Activated T-helper 1 cell treated with anti-CD3 and anti-CD28 coated beads, Interleukin-2, amount 50 U/mL, for 16 hours (primary cell): ENCODE measurements at places on chromosomes 4 and X.

- no peak for DNase-seq
Measured at GRCh38 chr4:16893141-16893651, 5.2 kb downstream of the LDB2 start.

DNA sequence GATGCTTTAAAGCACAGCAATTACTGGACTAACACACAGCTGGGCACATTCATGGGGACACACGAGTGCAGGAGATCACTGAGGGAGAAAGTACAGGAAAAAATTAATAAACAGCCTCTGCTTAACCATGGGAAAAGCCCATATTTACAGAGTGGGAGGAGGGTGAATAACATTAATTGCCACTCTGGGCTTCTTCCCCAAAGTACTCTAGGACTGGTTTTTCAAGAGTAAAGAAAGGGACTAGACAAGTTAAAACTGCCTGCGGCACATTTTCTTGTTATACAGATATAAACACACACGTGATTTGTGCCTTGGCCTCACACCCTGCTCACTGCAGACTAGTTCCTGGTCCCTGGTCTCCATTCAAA is 179.7 kb upstream of the TET2 start:
- DNase-seq: no peak

DNA sequence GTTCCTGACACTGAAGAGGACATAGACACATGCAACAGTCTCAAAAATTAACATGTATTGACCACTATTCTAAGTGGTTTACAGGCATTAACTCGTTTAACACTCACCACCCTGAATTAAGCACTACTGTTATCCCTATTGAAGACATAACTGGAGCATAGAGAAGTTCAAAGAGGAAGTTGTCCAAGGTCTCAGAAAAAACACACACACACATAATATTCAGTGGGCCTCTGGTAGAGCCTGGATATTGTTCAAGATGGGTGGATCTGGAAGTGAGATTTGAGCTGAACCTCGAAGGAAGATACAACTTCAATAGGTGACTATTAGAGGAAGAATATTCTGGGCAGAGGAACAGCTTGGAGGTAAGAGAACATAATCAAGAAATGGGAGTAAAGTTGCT is 334.9 kb downstream of the HNRNPD start:
- no peak for DNase-seq

DNA sequence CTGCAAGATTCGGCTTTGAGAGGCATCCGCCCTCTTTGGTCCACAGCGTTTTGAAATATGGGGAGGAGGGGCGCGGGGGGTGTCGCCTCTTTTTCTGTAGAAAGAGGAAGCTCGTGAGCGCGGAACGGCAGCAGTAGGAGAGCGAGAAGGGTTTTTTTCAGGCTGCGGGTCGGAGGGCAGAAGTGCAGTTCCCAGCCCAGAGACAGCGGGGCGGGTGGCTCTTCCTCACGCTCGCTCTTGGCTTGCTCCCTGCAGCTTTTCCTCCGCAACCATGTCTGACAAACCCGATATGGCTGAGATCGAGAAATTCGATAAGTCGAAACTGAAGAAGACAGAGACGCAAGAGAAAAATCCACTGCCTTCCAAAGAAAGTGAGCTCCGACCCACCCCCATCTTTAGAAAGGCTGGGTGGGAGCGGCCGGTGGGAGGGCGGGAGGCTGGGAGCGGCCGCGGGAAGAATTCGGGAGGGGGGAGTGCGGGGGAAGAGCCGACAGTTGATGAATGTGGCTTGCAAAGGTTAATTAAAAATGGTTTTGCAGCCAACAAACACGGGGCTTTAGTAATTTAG is 1.2 kb downstream of the TMSB4X start:
- DNase-seq: no peak

DNA sequence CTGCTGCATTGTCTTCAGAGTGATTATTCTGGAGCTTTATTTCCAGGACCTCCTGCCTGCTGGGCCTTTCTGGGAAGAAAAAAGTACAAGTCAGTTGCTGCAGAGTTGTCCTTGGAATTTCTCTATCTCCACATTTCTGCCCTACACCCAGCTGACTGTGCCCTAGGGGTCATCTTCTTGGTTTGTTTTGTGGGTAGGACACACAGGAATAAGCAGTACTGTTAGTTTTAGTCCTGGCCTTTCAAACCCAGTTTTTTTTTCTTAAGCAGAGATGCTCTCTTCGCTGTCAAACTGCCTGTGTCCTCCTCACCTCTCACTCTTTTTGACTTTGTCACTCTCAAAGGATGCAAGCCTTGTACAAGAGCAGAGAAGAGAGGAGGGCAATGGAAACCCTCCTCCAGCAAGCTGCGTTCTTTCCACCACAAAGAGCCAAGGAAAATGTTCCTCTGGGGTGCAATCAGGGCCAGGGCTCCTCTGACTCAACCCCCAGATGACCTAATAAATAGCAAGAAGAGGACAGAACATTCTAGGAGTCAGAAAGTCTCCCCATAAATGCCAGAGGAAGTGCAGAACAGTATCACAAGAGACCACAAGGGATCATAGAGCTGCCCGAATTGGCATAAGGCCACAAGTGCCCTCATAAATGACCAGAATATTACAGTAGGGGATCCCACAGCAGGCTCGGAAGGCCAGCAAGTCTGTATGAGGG is 186.2 kb downstream of the RCHY1 start:
- DNase-seq: no peak

- DNase-seq: no peak
Measured at GRCh38 chr4:121555315-121556107, 141.3 kb downstream of the ANXA5 start.

GRCh38 chr4:114103908-114104307 is 124.5 kb upstream of the ARSJ start:
- no peak for DNase-seq

DNA sequence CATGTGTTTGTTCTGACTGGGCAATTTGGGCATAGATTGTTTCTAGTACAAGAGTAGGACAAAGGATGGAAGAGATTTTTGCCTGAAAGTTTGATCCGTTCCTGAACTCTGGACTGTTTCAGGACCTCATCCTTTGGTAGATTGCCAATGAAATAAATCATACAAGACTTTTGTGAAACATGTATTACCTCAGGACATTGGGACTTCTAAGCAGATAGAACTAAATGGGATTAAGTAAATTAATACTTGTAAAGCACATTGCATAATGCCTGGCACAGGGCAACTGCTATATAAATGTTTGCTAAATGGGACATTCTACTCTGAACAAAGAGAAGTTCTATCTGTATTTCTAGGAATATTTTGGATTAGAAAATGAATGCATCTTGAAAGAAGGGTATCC is 164.8 kb upstream of the RPS6KA3 start:
- no peak for DNase-seq

DNA sequence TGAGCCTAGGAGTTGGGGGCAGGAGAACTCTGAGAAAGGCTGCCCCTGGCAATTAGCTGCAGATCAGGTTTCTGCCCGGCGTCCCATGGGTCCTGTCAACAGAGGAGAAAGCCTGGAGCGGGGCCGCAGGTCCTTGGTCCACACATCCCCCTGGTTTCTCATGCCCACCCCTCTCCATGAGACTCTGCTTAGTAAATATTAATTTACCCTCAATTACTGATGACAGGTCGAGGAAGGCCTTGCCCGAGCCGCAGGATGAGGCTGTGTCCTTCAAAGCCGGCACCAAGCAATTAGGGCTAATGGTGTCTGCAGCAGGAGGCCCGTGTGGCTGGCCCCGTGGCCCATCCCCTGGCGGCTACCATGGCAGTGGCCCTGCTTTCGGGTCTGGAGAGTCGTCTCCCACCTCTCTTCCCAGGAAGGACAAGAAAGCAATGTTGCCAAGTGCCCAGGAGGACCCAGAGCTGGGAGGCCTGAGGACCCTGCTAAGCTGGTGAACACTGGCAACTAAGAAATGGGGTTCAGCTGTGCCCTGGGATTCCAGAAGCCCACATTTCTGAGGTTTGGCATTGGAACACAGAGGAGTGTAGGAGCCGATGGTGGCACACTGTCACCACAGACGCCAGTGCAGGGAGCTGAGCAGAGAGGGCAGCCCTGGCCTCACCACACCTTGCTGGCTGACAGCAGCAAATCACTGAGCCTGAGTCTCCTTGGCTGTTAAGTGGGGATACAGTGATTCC is 114.6 kb downstream of the CPZ start:
- DNase-seq: no peak

DNA sequence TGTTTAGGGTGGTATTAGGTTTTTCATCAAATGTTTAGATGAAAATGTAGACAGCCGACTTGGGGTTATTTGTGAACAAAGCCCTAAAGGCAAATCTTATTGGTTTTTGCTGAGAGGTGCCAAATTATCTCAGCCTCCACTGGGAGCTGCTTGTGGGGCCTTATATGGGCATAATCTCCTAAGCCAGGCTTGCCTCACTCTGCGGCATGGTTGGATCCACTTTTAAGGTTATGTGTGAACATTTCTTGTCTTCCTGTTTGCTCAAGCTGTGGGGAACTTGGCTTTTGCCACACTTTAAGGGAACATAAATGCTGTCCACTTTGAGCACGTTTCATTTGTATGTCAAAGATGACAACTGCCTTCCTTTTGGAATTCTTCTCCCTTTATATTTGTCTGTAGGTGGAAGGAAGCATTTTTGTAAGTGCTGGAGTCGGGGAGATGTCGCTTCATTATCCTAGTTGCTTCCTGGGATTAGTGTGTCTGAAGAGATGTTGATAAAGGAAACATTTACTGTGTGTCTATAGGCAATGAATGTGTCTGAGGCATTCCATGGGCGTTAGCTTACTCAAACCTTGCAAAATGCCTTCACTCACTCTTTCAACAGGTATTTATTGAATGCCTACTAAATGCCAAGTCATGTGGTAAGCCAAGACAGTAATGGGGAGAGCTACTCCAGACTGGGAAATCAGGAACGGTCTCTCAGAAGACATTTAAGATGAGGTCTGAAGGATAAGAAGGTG is 78.3 kb downstream of the SLC9A6 start:
- no peak for DNase-seq

DNA sequence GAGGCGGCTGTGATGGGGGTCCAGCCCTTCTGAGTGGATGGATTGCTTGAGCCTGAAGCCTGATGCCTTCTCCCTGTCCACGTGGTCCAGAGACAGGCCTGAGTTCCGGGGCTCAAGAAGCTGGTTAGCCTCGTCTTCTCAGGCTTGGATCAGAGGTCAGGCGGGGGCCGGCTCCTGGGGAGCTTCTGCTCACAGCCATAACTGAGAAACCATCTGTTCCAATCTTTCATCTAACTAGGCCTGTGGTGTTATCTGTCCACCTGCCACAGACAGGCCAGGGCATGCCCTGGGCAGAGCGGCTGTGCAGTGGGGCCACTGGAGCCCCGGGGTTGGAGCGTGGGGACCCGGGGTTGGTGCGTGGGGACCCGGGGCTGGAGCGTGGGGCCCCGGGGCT is 63.1 kb downstream of the SORCS2 start:
- no peak for DNase-seq

GRCh38 chr4:158172261-158173258 is at the start of gene GASK1B:
GASK1B (minus strand) TSS chr4:158173025; CDS start chr4:158171375, 1,650 bp downstream.
- DNase-seq: no peak

DNA sequence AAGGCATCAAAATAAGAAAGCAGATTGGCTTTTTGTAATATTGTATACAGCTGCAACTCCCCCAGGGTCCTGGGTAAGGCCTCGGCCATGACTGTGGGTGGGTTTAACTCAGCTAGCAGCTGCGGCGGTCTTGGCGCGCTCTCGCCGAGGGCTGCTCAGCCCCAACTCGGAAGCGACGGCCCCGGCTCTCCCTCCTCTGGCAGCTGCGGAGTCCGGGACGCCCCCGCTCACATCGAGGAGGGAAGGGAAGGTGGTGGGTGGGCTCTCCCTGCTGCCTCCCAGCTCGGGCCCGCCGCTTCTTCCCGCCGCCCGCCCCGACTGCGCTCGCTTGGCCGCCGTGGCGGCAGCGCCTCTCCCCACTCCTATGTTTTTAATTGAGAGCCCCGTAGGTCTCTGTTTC is 51.2 kb downstream of the GPR50 start:
- DNase-seq: no peak

DNA sequence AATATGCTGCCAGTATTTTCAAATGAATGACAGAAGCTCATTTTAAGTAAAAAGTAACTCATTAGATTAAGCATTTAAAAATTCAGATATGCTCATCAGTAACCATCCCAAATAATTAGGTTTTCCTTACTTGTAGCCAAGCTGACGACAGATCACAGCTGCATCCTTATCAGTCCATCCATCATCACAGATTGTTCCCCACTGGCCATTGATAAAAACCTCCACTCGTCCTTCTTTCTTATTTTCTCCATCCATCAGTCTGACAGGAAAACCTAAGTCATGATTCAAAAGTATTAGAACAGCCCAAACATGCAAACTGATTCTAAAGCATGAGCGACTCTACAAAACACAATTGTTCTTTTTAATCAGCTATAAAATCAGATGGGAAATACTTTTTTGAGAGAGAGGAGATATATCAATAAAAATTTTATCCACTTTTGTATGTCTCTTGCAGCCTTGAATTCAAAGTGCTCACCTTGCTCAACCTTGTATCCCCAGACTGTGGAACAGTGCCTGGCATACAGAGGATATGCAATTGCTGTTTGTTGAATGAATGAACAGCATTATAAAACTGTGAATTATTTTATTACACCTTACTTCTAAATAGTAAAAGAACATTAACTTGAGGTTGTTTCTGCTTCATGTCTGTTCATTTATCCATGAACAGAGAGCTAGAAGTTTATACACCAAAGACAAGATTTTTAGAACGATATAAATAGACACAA is 44.3 kb downstream of the PRSS12 start:
- DNase-seq: no peak

- no peak for DNase-seq
Measured at GRCh38 chr4:56468097-56468422, 643 bp downstream of the SRP72 start.

- no peak for DNase-seq
Measured at GRCh38 chr4:183330841-183331240, 8.6 kb upstream of the CLDN24 start.

DNA sequence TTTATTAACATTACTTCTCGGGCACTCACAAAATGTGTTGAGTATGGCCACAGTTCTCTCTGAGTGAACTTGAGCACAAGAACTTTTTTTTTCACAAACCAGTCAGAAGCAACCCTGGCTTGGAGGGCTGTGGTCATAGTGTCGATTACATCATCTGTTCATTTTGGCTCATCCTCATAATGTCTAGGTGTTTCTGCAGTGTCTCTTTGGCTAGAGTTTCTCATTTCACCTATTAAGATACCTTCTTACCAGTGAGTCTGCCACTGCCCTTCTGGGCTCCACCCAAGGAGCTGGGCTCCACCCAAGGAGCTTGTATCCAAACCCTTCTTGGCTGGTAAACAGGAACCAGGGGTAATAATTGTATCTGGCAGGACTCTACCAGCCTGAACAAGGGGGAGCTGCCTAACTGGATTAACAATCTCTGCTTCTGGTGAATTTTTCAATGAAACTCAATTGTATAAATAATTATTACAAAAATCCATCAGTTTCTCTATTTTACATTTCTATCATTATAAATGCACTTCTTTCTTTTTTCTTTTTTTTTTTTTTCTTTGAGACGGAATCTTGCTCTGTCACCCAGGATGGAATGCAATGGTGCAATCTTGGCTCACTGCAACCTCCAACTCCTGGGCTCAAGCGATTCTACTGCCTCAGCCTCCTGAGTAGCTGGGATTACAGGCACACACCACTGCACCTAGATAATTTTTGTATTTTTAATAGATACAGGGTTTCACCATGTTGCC is 667.7 kb upstream of the SLIT2 start:
- DNase-seq: no peak
